ENCODE measurements at places on chromosomes 12 and 14. TPM values are rescaled to one million over a fixed set of nuclear protein-coding genes. Genes with fewer than 3 reads are reported as not detected.

Gene ACOT4
- 0.48 TPM for total RNA-seq

Gene GNB3
- not detected for total RNA-seq

Gene CLEC14A
- 0.24 TPM for total RNA-seq

Gene SAMD15
- 0.72 TPM for total RNA-seq

Gene KERA
- not detected for total RNA-seq

Gene NKX2-1
- total RNA-seq, result 0.48 TPM

Gene TRPV4
- total RNA-seq, result 0.72 TPM

Gene KRT74
- not detected for total RNA-seq

Gene MEG3
- 5.1 TPM for total RNA-seq

Gene RPGRIP1
- total RNA-seq, result not detected

Gene ARHGAP9
- not detected for total RNA-seq

Gene ZFHX2
- total RNA-seq, result under 0.01 TPM

Gene CFAP73
- total RNA-seq, result not detected

Gene FSCB
- total RNA-seq, result not detected

Gene KLHDC2
- total RNA-seq, result 44.3 TPM

Gene PDE3A
- total RNA-seq, result not detected

Gene FOXN3
- 11.7 TPM for total RNA-seq

Gene RASSF9
- total RNA-seq, result 2.9 TPM

Data from tracheal epithelial cell (primary cell).